ENCODE measurements at places on chromosomes 11 and 22.

GRCh38 chr11:25860677-25861450, 471.1 kb upstream of the ANO3 start:
- no peak for DNase-seq

GRCh38 chr11:32450372-32450771, 15.0 kb upstream of the WT1 start:
- DNase-seq, result no peak

- DNase-seq, result no peak
Observed at GRCh38 chr11:117502015-117502778, 174.5 kb downstream of the CEP164 start.

DNA sequence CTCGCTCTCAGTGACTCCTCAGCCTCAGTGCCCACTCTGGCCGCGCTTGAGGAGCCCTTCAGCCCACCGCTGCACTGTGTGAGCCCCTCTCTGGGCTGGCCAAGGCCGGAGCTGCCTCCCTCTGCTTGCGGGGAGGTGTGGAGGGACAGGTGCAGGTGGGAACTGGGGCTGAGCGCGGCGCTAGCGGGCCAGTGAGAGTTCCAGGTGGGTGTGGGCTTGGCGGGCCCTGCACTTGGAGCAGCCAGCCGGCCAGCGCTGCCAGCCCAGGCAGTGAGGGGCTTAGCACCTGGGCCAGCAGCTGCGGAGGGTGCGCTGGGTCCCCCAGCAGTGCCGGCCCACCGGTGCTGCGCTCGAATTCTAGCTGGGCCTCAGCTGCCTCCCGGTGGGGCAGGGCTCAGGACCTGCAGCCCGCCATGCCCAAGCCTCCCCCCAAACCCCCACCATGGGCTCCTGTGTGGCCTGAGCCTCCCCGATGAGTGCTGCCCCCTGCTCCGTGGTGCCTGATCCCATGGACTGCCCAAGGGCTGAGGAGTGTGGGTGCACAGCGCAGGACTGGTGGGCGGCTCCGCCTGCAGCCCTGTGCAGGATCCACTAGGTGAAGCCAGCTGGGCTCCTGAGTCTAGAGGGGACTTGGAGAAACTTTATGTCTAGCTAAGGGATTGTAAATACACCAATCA, 64.2 kb upstream of the NARS2 start:
- DNase-seq, result no peak

- DNase-seq, result no peak
Observed at GRCh38 chr11:103367650-103368049, 258.4 kb downstream of the DYNC2H1 start.

GRCh38 chr11:34274712-34275398, 83.0 kb downstream of the ABTB2 start:
- DNase-seq, result no peak

DNA sequence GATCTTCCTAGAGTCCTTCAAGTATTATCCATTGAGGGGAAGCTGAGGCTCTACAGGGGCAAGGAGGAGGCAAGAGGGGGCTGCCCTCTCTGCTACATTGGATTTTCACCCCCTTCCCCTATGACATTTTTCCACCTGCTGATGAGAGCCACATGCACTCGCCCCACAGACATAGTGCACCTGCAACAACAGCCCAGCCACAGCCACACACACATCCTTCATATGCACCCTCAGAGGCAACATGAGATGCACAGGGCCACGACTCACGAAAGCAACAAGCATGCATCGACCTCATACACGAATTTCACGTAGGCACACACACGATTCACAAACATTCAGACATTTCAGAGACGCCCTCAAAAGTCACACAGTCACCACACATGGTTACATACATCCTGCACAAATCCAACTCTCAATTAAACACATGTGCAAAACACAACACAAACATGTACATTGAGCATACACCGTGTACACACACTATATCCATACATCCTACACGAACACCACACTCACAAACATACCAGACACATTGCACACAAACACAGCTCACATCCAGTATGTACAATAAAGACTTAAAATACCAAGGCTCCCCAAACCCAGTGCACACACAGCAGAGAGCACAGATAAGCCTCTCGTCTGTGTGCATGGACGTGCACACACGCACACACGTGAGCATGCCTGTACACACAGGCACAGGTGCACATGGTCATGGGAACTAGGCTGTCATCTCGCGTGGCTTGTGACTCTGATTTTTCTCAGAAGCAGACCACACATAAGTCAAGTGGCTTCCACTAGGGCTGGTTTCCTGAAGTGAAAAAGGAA, 6.3 kb upstream of the LRRC32 start:
- no peak for DNase-seq
